Placental pericyte (primary cell): ENCODE measurements at places on chromosomes 3 and 15. TPM values are rescaled to one million over a fixed set of nuclear protein-coding genes. Genes with fewer than 3 reads are reported as not detected.

GOLGA6B gene
- not detected in 2 replicates for total RNA-seq

THBS1 gene
- 365 and 5,606 TPM in 2 replicates for total RNA-seq

SOX14 gene
- not detected in 2 replicates for total RNA-seq

CCR1 gene
- total RNA-seq: 0.86 TPM in 1 of 2 replicates, not detected in the other
